ENCODE measurements at places on chromosomes 7 and 10.

DNA sequence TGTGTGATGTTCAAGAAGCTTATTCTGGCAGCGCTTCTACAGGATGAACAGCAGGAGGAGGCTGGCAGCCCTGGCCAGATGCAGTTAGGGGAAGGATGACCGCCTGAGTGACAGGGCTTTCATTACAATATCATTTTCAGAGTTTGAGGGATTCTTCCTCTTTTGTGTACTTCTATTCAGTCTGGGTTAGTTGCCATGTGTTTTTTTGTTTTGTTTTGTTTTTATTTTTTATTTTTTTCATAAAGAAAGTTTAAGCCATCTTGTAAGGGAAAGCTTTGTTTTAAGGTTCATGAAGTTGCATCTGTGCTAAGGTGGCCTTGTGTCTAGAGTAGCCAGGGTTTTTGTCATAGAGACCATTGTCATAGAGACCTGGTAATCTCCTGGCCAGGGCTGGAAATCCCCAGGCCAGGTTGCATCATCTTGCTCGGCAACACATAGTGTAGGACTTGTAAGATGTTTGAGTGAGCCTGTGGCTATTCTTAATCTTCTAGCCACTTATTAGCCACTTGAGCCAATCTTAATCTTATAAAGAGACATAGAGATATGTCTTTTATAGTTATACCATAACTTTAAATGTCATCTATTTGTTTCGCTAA lies 230.5 kb upstream of the TMEM229A start:
- no peak for DNase-seq

DNA sequence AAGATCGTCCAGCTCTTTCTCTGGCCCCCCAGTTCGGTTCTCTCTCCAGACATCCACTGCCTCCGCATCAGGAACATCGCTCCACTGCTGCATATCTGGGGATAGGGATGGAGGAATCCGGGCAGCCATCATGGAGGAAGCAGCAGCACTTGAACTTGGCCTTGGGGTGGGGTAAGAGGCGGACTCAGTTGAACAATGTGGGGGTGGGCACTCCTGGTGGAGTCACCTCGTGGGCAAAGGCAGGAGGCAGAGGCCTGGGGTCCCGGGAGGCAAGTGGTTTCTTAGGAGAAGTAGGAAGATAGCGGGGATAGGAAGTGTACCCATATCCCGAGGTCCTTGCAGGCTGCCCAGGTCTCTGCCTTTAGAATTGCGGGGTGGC lies 98.3 kb downstream of the CHST15 start:
- DNase-seq = no peak

- DNase-seq = peak; percentile 90
These were observed 78.2 kb upstream of the STEAP1B start for GRCh38 chr7:22578007-22578733.

- DNase-seq = no peak
These were observed 527.6 kb upstream of the SORCS1 start for GRCh38 chr10:107692072-107692471.

DNA sequence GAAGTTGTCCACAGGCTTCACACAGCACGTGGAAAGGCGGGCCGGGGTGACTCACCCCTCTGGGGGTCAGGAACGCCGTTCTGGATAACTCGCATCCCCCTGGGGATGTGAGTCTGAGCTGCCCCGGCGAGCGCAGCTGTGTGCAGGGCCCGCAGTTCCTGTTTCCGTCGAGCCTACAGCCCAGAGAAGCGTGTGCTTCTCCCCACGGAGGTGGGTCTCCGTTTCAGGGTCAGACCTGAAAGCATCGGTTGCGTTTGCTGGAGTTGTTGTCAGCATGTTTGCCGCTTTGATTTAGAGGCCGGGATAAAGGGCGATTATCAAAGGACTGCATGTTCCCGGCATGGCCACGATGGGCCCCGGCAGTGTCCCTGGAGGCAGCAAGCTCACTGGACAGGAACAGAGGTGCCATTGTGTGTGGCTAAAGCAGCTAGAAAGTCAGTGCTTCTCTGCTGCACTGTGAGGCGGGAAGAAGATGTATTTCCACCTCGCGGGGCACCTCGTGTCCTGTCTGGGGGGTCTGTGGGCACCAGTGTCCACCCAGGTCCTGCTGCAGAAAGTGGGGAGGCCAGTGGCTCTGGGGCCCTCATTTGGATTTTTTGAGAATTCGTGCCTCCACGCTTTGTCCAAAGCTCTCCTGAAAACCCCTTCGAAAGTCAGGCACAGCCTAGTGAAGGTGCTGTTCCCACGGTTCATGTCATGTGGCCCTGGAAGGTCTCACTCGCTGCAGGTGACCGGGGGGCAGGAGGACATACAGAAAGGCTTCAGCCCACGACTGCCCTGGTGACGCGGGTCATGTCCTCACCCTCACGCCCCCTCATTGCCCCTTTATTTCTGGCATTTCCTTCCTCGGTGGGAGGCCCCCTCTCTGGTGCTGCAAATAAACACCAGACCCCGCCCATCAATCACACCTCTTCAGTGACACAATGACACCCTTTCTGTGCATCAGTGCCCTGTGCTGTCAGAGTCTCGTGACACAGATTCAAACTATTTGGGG lies 27.4 kb upstream of the GDI2 start:
- no peak for DNase-seq

- no peak for DNase-seq
These were observed 45.7 kb upstream of the PTPRN2 start for GRCh38 chr7:158633055-158633956.

GRCh38 chr10:113643183-113643582 lies 20.7 kb downstream of the NRAP start:
- DNase-seq = no peak

- DNase-seq = no peak
These were observed 191.3 kb upstream of the CDCA7L start for GRCh38 chr7:22137026-22137425.

- no peak for DNase-seq
These were observed 32.0 kb downstream of the SRRM3 start for GRCh38 chr7:76233538-76234281.

- no peak for DNase-seq
These were observed 177.6 kb downstream of the GNAI1 start for GRCh38 chr7:80312139-80312661.

- DNase-seq = no peak
These were observed 14.8 kb downstream of the THSD7A start for GRCh38 chr7:11817111-11817740.

DNA sequence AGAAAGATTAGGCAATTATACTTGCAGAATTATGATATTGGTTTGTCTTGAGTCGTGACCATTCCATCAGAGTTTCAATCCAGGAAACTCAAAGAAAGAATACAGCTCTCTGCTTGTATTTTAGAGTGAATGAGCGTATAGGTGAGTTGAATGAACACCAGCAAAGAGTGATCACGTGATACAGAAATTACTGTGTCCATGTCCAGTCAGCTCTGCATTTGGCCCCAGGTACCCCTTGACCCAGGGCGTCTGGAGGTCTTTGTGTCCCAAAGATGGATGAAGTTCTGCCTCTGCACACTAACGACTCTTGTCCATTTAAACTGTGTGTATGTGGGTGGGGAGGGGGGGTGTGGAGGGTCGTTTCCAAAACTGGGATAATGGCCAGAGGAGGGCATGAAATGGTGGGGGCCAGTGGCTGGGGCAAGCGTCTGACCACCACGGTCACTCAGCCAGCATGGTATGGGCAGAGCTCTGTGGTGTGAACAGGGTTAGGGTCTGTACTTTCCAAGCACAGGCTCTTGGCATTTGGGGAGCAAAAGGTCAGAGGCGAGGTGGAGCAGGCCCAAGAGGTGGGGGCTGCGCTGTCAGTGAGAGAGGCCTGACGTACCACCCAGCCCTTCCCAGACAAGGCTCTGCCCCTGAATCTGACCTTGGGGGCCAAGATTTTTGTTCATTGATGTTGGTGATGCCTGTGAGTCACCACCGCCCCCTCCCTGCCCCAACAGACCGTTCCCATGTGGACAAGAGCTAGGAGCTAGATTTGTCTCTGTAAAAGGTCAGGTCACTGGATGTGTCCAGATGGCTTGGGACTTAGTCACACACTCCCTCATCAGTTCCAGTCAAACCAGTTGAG lies 1.4 kb downstream of the PTPRE start:
- DNase-seq = peak; percentile 81

DNA sequence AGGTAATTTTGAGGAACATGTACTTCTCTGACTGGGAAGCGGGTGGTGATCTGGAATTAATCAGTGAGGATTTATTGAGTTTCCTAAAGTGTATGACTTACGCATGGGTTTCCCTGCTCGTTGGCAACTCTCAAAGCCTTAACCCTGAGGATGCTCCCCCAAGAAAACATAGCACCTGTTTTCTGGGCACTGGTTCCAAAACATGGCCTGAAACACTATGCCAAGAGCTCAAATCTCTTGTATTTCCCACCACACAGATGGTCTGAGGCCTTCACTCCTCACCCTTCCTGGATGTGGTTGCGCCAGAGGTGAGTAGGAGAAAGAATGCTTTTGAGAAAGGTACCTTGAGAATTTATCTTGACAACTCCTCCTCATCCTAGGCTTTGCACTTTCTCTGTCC lies 250.4 kb downstream of the FZD1 start:
- DNase-seq = no peak

GRCh38 chr7:7978860-7979259 lies 10.3 kb downstream of the GLCCI1 start:
- DNase-seq = no peak

DNA sequence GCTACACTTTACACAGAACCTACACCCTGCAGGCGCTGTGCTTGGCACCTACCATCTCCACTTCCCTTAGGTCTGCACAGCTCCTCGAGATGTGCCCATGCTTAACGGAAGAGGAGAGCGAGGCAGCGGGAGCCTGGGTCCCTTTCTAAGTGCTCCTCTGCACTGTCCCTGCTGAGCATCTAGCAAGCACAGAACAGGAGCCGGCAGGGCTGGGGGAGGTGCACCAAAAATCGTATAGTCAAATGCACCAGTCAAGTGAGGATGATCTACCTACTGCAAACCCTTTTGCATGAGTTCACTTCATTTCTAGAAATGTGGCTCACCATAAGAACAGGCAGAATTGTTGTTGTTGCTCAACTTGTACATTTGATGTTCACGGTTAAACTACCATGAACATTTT lies 267.7 kb downstream of the TNS3 start:
- DNase-seq = no peak

GRCh38 chr10:42939237-42939636 lies 137.6 kb upstream of the RET start:
- DNase-seq = no peak

DNA sequence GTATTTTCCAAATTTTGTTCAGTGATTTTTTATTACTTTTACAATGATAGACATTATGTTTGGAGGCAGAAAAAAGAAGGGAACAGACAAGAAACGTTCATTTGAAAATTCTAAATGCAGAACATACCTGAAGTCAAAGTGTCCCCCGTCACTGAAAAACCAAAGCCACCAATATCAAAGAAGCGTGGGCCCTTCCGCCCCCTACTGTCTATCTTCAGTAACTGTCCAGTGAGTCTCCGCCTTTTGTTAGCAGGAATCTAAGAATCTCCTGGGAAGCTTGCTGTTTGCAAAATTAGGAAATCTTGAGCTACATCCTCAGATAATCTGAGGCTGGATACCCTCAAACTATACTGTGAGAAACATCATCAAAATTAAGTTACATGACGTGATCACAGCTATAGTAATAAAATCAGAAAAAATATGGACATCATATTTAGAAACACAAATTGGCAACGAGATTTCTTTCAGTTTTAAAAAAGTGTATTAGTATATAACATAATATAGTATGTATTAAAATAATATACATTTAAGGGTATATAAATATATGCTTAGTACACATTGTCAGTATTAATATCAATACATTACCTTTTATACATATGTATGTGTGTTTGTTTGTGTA lies 169.3 kb upstream of the AKR1E2 start:
- DNase-seq = peak; percentile 79

DNA sequence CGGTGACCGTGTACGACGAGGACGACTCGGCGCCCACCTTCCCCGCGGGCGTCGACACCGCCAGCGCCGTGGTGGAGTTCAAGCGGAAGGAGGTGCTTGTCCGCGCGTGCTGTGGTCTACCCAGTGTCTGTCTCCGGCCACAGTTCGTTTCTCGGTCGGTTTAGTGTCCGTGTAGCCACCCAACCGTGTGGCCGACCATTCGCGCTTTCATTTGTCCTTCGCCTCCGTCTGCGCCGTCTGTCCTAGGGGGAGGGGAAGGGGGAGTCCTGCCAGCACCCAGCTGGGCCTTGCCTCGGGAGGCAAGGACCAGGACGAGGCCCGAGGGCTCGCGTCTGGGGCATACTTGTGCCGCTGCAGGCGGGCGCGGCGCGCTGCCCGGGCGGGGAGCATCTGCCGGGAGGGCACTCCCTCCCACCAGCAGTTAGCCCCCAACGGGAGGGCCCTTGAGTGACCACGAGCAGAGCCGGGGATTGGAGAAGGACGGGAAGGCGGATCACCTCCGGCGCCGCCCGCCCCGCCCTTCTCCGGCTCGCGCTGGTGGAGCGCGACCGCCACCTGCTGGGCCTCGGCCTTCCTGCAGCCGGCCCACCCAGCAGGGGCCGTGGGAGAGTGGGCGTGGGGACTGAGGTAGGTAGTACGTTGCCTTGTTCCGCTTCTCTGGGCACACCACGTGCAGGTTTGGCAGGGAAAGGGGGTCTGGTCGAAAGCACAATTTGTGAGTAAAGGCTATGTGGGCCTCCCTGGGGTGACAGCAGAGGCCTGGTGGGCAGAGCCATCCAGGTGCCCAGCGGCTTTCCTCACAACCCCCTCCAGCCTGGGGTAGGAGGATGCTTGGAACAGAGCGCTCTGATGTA lies 28.5 kb downstream of the RET start:
- peak; percentile 64 for DNase-seq

DNA sequence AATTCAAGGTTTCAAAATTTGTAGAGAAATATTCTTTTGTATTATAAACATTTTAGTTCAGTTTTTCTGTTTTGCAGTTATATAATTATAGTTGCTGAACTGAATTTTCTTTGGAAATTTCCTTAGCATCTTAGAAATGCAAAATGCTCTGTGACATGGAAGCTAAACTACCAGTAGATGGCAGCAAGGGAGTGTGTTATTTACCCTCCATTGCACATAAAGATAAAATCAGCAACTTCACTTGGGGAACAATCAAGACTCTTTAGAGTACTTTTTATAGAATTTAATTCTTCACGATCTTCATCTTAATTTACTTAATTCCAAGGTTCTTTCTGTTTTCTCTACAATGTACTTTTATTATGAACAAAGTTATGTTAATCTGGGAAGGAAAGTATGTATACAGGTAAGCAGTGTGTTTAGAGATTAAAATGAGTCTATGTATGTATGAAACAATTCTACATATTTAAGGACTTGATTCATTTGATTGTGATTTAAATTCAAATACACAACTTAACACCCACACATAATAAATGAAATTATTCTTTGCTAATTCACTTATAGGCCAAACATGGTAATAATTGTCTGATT lies 404.2 kb downstream of the THSD7A start:
- DNase-seq = peak; percentile 80

DNA sequence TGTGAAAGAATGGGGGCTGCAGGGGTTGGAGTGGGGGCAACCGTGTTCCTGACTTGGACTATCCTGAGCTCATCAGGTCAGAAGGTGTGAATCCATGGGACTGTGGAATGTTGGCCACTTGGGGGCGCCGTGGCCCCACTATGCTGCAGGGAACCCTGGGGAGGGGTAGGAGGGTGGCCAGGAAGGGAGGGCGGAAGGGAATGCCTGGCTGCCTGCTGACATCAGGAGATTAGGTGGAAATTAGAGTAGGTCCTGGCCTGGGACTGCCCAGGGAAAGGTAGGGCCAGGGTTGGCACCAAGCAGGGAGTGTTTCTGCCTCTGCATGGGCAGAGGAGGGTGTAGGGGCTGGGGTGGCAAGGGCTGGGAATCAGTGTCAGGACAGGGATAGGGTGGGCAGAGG lies 65.8 kb upstream of the PRSS58 start:
- DNase-seq = no peak

Measured in inflammatory macrophage treated with lipopolysaccharide for 1 hour (primary cell).